ENCODE measurements at places on chromosomes 1 and 21. TPM values are rescaled to one million over a fixed set of nuclear protein-coding genes. Genes with fewer than 3 reads are reported as not detected.

The AKR7A3 gene
- polyA plus RNA-seq: 0.22 TPM

The COL16A1 gene
- polyA plus RNA-seq: 8.3 TPM

The ADORA1 gene
- 1.8 TPM for polyA plus RNA-seq

The GBP2 gene
- polyA plus RNA-seq: 51.7 TPM

DNA sequence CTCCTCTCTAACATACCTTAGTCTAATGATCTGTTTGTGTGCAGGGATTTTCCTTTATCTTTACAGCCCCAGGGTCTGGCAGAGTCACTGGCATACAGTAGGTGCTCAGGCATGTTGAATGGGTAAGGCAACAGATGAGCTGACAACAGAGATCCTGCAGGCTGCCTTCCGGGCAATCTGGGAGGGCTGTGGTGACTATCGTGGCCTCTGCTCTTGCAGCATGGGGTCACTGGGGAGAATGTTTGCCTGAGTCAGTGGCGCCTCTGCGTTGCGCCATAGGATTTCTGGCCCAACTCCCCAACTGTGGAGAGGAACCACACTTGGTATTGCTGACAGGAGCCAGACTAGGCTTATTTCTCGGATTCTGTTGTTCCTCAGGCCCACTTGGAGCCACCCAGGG lies 93.8 kb downstream of the LAMC2 start:
- DNase-seq: peak; percentile 41

- DNase-seq: peak; percentile 23
These were observed 577 bp upstream of the CEP350 start for GRCh38 chr1:179953974-179954492.

- DNase-seq: no peak
These were observed at the start of gene LDLRAD2 for GRCh38 chr1:21811875-21812305. LDLRAD2 (plus strand) TSS chr1:21812265; CDS start chr1:21812452, 187 bp downstream.

DNA sequence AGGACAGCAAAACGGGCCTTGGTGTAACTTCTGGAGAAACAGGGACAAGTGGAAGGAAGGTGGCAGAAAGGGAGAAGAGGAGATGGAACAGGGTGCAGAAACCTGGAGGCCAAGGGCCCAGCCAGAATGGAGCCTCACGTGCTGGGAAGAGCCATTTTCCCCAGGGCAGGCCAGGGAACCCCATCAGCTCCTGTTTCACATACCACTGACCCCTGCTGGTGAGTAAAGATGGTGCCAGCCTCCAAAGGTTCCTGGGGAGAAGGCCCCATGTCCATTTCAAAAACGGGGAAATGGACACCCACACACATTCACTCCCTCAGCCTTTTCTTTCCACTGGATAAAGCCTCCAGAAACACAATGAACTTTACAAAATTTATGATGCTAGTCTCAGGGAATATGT lies 57.6 kb upstream of the JUN start:
- DNase-seq: no peak

GRCh38 chr1:30001732-30002039 lies 721.7 kb downstream of the MATN1 start:
- DNase-seq: no peak

- no peak for DNase-seq
These were observed 62.4 kb upstream of the RAB4A start for GRCh38 chr1:229208481-229208880.

DNA sequence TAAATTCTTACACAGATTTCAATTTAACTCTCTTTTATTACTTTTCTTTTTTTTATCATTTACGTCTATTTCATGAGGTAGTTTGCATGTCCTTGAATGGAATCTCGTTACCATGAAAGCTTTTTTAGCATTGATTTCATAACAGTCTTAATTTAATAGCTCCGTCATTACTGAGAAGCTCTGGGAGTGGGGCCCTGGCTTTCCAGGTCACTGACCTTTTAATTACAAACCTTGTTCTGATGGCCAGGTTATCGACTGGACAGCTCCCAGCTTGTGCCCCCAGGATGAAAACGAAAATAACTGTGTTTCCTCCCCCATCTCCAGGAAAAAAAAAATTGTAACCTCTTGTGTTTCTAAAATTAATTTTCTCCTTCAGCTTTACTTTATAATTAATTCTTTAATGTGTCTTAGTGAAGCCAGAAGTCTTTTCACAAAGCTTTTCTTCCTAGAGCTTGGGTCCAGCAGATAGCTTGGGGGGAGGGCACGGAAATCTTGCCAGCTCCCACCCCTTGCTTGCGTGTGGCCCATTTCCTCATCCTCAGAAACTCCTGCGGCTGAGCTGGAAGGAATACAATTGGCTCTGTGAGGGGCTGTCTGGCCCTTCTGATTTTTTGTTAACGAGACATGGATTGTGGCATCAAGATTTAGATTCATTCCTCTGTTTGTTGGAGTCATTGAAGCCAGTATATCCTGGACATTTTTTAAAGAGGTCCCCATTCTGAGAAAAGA lies 65.7 kb downstream of the PEX14 start:
- DNase-seq: peak; percentile 51
